ENCODE measurements at places on chromosomes 2 and 18.

DNA sequence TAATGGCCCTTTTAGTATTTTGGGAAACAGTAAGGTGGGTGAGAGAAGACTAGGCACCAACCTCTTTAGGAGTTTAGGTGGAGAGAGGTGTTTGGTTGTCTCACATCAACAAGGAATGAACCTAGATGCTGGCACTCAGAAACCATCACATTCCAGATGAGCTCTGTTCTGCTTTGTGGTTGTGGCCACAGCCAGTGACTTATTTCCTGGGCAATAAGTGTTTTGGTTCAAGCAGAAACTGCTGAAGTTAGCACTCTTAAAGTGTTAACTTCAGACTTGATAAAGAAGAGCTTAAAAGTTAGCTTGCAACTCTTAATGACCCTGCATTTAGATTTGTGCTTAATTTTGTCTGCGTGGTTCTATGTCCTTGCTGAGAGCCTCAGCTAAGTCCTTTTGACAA is 929.2 kb downstream of the SLC4A3 start:
- DNase-seq, result no peak

- no peak for DNase-seq
Measured at GRCh38 chr18:3910512-3910911, 460.5 kb downstream of the TGIF1 start.

DNA sequence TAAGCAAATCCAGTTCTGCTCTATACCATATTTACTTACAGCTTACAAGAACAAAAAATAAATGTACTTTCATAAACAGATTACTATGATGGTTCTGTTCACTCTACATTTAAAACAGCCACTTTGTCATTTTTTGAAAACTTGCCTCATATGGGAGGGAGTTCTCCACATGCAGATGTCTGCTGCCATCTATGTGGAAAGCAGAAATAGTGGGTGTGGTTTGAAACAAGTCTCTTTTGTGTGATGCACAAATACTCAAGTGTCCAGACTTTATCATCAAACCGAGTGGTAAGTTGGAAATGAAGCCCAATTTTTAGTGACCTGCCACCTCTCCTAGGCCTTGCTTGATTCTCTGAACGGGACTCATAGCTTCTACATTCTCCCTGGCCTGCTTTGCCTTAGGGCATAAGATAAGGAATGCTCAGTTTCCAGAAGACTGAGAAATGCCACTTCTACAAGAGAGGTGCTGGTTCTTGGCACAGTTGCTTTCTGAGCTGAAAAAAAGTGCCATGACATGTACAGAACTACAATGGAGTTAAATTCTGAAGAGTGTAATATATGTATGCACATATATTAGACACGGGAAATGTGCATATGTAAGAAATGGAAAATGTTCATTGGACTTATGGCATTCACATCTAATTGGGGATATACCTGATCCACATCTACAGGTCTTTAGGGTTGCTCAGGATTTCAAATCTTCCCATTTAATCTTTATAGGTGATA is 221.0 kb downstream of the SLC8A1 start:
- no peak for DNase-seq

DNA sequence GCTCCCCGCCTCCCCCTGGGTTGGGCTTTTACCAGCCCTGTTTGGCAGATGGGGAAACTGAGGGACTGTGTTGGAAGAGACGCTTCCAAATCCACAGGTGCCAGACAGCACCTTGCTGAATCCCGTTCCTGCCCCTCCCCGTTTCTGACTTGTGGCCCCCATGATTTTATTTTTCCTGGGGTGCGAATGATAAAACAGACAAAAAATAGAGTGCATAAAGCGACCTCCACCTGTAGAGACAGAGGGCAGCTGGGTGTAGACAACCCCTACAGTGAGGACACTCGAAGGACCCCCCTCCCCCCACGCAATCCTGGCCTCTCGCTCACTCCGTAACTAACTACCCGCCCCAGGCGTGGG is 2.2 kb upstream of the CTDSP1 start:
- no peak for DNase-seq

GRCh38 chr2:240819126-240819857 is 727 bp downstream of the KIF1A start:
- DNase-seq, result no peak

DNA sequence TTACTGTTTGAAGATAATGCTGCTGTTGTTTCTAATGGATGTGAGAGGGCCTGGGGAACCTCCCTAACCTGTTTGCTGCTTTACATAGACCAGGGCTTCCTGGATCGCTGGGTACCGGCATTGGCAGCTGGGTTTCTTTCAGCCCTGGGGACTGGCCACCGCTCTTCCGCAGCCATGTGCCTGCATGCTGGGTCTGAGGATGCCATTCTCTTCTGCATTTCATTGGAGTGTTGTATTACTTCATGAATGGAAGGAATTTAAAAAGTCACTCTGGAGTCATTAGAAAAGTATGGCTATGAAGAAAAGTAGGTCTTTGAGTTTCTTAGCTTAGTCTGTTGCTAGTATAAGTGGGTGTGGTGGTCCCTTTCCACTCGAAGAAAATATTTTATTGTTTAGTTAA is 107.3 kb upstream of the MGAT5 start:
- DNase-seq, result no peak

- no peak for DNase-seq
Measured at GRCh38 chr2:199933466-199933865, 21.8 kb downstream of the TYW5 start.

- no peak for DNase-seq
Measured at GRCh38 chr2:75493230-75493629, 67.5 kb downstream of the EVA1A start.

DNA sequence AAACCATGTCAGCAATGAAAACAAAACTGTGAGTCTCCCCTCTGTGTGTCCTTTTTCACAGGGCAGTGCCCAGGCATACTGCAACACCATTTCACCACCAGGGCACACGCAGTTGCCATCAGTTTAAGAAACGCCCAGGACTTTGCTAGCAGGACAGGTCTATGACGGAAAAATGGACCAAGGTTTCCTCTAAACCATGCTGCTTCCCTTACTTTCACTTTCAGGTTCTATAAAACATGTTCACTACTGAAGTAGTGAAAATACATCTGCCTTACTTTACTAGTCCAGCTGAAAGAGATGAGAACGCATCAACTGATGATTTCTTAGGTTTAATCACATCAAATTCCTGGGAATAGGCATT is 110.5 kb downstream of the TCF4 start:
- no peak for DNase-seq

- DNase-seq, result no peak
Measured at GRCh38 chr2:19070886-19071285, 287.5 kb downstream of the OSR1 start.

DNA sequence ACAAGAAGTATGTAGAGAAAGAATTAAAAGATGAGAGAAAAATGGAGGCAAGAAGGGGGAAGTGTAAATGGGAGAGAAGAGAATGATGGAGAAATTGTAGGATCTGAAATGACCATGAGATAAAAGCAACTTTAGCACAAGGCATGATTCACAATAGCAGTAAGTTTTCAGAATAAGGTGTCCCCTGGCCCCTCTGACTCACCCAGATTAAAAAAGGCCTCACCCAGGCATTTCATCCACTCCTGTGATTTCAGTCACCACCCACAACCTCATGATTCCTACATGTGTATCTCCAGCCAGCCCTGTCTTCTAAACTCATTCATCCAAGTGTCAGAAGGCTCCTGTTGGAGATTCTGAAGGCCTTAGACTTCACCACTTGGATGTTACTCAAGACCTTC is 56.6 kb downstream of the SP100 start:
- peak; percentile 41 for DNase-seq

DNA sequence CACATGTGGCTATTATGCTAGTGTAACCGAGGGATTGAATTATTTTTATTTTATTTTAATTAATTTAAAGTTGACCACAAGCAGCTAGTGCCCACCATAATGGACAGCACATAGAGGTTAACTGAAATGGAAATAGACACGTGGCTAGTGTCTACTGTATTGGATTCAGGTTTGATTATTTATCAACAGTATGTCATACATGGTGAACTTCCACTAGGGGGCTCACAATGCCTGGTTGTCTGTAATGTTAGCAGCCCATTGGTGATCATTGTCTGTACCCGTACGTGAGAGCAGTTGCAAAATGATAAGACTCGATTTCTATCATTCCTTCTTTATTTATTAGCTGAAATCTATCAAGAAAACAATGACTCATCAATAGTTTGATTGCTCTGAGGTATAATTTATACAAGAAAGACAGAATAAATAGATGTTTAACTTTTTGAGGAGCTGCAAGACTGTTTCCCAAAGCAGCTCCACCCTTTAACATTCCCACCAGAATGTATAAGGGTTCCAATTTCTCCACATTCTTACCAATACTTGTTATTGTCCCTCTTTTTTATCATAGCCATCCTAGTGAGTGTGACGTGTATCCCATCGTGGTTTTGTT is 76.5 kb downstream of the CYBRD1 start:
- peak; percentile 10 for DNase-seq

GRCh38 chr2:154697418-154698252 is 860 bp upstream of the KCNJ3 start:
- DNase-seq, result no peak

DNA sequence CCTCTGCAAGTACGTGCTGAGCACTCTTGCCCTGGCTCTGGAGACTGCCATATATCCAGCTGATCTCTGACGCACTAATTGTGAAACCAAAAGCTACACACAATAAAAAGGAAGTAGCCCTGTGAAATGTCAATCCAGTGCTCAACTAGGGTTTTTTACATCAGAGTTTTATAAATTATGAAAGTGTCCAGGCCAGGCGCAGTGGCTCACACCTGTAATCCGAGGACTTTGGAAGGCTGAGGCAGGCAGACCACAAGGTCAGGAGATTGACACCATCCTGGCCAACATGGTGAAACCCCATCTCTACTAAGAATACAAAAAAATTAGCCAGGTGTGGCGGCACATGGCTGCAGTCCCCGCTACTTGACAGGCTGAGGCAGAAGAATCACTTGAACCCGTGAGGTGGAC is 24.5 kb upstream of the PEX13 start:
- no peak for DNase-seq

DNA sequence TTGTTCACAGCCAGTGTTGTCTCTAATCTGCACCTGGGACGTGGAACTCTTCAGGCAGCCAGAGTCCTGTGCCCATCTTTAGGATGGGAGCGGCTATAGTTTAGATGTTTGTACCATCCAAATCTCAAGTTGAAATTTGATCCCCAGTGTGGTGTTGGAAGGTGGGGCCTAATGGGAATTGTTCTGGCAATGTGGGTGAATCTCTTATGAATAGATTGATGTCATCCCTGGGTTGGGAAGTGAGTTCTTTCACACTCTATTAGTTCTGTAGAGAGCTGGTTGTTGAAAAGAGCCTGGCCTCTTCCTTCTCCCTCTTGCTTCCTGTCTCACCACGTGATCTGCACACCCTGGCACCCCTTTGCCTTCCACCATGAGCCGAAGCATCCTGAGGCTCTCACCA is 300.9 kb downstream of the TXNL1 start:
- DNase-seq, result no peak

DNA sequence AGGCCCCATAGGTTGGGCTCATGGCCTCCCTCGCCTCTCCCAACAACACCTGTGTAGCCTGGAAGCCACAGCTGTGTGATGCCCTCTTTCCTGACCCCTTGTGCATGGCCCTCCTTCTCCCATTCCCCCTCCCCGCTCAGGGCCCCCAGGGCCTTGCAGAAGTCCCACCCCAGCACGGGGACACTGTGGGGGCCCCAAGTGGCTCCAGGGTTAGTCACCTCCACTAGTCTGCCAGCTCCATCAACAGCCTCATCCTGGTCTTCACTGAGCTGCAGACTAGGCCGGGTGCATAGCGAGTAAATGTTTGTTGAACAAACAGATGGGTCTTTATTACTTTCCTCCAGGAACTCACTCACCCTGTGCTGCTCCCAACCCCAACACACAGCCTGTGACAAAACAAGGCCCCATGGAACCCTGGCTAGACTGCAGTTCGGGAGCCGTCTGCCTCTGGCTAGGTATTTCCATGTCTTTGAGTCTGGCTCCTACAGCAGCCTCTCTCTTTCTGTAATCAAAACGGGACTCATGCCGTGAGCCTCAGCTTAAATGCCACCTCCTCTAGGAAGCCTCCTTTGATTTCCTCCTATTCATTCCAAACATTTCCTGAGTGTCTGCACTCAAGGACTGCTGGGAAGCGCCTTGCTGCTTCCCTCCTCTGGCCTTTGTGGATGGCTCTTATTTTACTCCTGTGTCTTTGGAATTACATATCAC is 109.9 kb upstream of the ID2 start:
- DNase-seq, result no peak

GRCh38 chr2:204183608-204184007 is 247.0 kb downstream of the ICOS start:
- DNase-seq, result no peak

GRCh38 chr2:217802876-217803652 is 199.7 kb downstream of the TNS1 start:
- no peak for DNase-seq

GRCh38 chr2:57602733-57603132 is 443.9 kb upstream of the VRK2 start:
- no peak for DNase-seq

- DNase-seq, result no peak
Measured at GRCh38 chr18:383135-383534, 115.3 kb upstream of the THOC1 start.

GRCh38 chr18:24917767-24918166 is 434.2 kb downstream of the ZNF521 start:
- DNase-seq, result no peak

GRCh38 chr2:55097082-55097460 is 46.8 kb upstream of the RTN4 start:
- no peak for DNase-seq

GRCh38 chr2:160055726-160056108 is 6.7 kb downstream of the PLA2R1 start:
- DNase-seq, result no peak

DNA sequence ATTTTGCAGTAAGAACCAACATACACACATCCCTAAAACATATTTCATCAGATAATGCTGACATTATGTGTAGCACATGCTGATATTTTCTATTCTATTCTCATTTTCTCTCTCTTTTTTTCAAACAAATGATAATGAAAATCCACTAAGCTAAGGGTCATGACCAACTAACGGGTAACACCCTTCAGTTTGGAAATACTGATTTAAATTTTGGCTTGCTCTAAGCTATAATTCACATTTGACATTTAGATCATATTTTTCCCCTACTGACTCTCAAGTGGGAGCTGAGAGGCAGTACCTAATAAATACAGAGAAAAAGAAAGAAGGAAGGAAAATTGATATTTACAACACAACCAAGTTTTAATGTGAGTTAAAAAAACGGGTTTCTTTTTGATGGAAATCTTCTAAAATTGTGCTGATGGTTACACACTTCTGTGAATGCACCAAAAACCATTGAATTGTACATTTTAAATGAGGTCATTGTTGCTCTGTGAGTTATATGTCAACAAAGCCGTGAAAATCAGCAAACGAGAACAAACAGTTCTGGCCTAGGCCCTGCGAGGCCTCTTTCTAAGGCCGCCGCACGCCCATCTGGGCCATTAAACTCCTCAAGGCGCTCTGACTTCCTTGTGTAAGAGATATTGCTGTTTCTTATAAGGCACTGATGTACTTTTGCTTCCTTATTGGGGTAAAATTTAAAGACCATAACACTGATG is 124.2 kb downstream of the GALR1 start:
- DNase-seq, result no peak

- no peak for DNase-seq
Measured at GRCh38 chr2:220269367-220269766, 641.9 kb downstream of the SLC4A3 start.

Measured in stimulated activated CD4-positive, alpha-beta T cell treated with anti-CD3 and anti-CD28 coated beads, Interleukin-4, amount 100 ng/mL, for 4 hours (primary cell).